ENCODE measurements at places on chromosomes 5 and 9.
A peak's percentile ranks its signal among the peaks of the same experiment; 100 is the strongest.

DNA sequence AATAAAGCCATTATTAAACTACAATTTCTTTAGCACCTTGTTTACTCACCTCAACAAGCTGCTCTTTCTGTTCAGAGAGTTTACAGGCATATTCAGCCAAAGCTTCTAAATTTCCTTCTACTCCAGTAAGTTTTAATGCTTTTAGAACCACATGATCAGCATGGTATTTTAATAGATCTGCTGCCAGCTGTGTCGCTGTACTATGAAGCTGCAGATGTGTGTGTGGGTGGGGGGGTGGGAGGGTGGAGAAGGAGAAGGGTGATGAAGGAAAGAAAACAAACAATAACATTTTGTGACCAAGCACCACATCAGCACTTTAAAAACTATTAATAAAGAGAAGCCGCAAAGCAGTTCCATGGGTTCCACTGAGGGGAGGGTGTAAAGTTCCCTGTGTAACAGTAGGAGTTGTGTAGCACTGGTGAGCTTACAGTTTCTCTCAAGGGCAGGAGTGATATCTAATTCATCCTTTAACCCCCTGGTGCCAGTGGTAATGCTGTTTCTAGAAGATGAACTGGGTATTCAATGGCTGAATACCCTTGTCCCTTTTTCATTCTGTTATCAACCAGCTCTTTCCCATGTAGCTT lies 38.5 kb downstream of the ABITRAM start:
- DNase-seq, result no peak

DNA sequence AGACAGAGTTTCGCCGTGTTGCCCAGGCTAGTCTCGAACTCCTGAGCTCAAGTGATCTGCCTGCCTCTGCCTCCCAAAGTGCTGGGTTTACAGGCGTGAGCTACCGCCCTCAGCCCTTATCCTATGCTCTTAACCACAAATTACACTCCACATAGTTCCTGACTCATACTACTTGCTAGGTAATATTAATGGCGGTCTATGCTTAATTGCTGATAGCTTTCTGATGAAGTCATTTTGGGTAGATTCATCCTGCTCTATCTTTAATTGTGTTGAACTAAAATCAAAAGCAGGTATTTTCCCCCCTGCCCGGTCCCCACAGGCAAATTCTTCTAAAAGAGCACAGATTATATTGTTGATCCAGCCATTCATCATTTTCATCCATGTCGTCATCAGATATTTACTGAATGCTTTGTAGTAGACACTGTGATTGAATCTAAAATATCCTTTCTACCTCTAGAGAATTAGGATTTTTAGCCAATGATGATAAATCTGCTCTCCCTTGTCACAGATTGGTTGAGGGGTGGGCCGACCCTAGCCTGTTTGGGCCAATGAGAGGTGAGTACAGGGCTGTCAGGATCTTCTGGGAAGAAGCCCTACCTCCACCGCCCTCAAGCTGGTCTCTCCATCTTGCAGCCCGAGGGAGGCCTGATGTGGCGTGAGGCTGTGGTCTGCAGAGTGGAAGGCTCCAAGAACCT lies 144.8 kb downstream of the NR3C1 start:
- DNase-seq, result no peak

DNA sequence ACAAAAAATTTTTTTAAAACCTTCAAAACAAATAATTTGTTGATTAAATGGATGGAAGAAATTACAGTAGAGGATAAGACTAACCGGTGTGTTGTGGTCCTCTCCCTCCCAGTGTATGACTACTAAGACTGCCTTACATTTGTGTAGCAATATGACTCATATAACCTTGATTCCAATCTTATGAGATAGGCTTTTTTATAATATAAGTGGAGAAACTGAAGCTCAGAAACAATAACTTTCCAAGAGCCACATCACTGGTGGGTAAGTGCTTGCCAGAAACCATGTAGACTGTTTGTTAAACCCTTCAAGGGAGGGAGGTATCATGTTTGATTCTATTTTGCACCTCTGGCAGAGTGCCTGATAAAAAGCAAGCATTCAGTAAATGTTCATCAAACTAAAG lies 47.5 kb downstream of the NLN start:
- no peak for DNase-seq

DNA sequence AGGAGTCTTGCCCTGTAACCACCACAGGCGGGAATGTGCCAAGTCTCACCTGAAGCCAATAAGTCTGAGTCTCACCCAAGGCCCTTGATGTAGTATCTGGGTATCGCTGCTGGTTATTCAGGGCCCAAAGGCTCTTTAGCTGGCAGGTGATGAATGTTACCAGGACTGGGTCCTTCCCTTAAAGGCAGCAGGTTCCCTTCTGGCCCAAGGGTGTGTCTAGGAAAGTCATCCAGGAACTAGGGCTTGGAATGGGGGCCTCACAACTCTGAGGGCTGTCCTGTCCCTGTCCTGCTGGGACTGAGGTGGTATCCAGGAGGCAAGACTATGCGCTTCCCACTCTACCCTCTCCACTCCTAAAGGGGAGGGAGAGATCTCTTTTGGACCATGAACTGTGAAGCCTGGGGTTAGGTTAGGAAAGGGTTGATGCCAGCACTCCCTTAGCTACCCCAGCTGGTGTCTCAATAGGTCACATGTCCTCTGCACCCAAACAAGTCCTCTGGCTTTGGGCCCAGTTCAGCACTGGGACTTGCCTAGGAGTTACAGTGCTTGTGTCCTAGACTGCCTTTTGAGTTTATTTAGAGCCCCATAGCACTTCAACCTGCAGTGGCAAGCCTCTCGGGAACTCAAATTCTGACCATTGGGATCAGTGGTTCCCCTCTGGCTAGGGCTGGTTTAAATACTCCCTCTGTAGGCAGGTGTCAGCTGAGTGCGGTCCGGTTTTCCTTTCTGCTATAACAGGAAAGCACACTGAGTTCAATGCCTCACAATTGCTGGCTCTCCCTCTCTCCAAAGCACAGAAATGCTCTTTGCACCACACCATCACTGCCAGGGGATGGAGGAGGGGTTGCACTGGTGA lies 22.5 kb upstream of the RANBP3L start:
- DNase-seq, result no peak

DNA sequence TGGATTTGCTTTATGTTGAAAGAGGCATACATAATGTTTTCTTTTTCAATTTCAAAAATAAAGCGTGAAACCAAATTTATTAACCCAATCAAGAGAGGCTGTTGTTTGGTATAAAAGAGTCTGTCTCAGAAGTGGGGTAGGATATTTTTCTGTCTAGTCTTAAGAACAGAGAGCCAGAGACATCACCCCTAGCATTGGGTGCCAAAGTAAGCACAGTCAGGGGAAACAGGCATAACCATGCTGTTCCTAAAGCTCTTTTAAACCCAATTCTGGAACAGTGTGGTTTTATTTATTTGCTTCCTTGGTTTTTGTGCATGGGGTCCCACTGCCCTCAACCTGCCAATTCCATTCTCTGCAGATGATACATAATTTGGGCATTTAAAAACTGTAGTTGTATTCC lies 88.2 kb downstream of the UBE2R2 start:
- DNase-seq, result no peak

GRCh38 chr9:80491086-80491696 lies 919.4 kb downstream of the TLE4 start:
- no peak for DNase-seq

DNA sequence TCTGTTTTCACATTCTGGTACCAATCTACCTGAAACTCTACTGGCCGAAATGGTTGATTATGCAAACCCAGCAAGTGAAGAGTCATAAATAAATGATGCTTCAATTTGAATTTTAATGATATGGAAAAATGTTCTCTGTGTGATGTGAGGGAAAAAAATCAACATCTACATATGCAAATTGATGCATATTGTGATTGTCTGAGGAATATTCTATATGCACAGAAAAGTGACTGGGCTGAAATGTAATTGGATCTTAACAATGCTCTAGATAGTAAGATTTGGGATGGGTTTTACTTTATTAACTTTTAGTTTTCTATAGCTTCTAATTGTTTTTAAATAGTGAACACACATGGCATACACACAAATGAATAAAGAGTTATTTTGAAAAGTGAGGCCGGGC lies 25.0 kb upstream of the SLC9A3 start:
- no peak for DNase-seq

GRCh38 chr5:131530706-131531331 lies 104.2 kb downstream of the RAPGEF6 start:
- DNase-seq, result no peak

DNA sequence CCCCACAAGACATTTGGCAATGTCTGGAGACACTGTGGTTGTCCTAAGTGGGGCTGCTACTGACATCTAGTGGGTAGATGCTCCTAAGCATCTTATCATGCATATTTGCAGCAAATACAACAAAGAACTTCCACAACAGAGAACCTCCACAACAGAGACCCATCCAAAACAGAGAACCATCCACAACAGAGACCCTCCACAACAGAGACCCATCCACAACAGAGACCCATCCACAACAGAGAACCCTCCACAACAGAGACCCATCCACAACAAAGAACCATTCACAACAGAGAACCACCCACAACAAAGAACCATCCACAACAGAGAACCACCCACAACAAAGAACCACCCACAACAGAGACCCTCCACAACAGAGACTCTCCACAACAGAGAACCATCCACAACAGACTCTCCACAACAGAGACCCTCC lies 32.8 kb downstream of the ARPC5L start:
- DNase-seq, result peak; percentile 38

- no peak for DNase-seq
Observed at GRCh38 chr5:142222866-142223558, 101.8 kb downstream of the SPRY4 start.

DNA sequence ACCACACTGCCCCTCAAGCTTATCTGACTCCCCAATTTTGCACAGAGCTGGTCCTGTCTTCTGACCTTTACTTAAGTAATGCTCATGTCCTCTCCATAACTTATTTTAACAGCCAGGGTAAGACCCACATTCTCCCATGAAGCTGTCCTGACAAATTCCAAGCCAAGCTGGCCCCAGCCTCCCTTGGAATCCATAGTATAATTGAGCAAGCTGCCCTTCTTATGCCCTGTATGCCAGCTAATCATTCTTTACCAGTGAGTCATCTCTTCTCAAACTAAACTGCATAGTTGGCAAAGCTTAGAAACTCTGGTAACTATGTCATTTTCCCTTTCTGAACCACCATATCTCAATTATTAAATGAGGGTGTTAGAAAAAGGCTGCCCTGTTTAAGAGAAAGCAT lies 92.4 kb downstream of the NFIB start:
- no peak for DNase-seq

DNA sequence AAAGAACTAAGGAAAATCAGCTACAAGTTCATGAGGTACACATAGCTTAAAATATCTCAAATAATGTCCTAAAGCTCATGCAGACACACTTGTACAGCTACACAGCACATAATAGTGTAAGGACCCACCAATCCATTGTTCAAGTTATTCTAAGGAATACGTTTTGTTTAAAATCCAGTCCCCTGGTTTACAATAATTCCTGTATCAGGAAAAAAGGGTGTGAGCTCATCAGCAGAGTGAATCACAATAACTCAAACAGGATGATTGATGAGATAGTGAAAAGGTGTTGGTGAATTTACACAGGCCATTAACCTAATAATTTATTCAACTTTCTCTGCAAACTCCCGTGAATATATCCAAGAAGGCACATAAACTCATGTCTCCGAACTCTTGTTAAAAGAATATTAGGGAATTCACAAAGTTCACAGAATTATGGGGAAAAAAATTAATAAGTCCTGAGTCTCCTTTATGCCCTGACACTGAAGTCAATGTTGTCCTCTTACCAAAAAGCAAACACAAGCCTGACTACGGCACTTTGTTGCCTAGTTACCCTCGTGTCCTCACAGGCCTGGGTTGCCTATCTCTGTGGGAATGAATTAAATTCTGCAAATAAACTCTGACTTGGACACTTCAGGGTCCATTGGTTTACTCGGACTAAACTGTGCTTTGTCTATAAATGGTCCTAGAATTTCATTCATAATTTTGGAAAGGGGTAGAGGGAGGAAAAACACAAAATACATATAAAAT lies 142.8 kb upstream of the PDE4D start:
- DNase-seq, result no peak

- DNase-seq, result no peak
Observed at GRCh38 chr9:99113414-99114048, 8.6 kb downstream of the TGFBR1 start.

GRCh38 chr9:18606846-18607245 lies 132.9 kb downstream of the ADAMTSL1 start:
- no peak for DNase-seq

GRCh38 chr9:121071756-121072421 lies 2.9 kb upstream of the CNTRL start:
- DNase-seq, result peak; percentile 50

DNA sequence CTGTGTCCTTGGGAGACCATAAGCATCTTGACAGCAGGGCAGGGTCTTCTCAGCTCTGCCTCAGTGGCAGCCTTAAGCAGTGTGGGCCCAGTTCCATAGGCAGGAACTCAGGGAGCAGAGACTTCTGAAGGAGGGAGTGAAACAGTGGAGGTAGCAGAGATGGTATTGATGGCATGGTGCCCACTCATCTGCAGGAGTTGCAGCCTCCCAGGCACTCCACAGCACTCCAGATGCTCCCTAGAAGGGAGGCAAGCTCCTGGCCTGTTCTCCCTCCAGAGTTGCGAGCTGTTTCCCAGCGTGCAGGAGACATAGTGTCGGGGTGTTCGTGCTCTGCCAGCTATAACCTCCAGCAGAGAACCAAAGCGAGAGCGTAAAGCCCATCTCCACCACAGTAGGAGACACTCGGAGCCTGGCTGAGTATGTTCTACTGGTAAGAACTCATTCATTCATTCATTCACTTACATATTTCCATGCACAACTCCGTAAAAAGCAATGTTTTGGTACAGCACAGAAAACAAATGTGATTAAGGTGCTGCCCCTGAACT lies 31.4 kb upstream of the UNC5A start:
- no peak for DNase-seq

DNA sequence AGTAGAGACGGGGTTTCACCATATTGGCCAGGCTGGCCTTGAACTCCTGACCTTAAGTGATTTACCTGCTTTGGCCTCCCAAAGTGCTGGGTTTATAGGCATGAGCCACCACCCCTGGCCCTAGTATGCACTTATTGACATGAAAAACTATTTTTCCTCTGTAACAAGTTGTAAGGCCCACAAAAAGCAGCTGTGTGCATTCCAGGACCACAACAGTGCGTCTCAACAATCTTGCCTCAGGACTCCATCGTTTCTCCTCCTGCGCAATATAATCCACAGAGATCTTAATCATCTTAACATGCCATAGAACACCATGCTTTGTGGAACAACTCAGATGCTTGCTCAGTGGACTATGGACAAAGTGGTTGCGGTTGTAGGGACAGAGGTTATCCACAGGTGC lies 10.2 kb downstream of the OR2V1 start:
- DNase-seq, result no peak

- DNase-seq, result no peak
Observed at GRCh38 chr5:11385251-11385900, 518.9 kb downstream of the CTNND2 start.

- no peak for DNase-seq
Observed at GRCh38 chr9:77016526-77017504, 2.6 kb upstream of the FOXB2 start.

GRCh38 chr9:12972608-12973589 lies 198.1 kb downstream of the LURAP1L start:
- DNase-seq, result no peak

DNA sequence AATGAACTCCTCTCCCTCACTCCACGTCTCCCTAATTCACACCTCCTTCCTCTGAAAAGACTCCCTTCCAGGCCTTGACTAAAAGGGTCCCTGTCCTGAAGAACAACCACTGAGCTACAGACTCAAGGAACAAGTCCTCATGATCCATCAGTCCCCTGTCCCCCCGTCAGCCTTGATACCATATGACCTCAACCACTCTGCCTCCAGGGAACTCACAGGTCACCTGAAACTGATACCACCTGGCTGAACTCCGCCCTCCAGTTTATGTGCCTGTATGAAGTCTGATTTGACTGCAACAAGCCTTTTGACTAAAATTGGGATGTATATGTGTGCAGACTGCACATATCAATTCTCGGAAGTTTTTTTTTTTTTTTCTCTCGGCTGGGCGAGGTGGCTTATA lies 88.7 kb downstream of the UGCG start:
- no peak for DNase-seq
